ENCODE measurements at places on chromosomes 1 and 21.

GRCh38 chr1:54766726-54767125 is 2.4 kb upstream of the PARS2 start:
- no peak for DNase-seq

DNA sequence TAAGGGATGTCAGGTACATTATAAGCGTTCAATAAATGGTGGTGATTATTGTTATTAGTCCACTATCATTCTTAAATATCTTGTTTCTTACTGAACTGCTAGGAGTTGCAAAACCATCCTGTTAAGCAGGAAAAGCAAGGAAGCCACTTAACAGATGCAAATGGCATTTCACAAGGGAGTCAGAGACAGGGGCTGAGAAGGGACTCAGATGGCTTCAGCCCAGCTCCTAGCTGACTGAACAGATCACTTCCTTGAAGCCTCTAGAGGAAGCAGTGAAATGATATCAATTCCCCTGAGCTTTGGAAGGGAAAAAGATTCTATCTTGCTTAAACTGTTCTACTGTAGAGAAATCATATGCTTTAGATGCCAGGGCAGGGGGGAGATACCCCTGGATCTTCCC is 151.5 kb downstream of the ST6GALNAC5 start:
- no peak for DNase-seq

GRCh38 chr1:58155418-58156123 is 391.0 kb downstream of the OMA1 start:
- no peak for DNase-seq

GRCh38 chr1:93708734-93709481 is 27.3 kb upstream of the BCAR3 start:
- no peak for DNase-seq

DNA sequence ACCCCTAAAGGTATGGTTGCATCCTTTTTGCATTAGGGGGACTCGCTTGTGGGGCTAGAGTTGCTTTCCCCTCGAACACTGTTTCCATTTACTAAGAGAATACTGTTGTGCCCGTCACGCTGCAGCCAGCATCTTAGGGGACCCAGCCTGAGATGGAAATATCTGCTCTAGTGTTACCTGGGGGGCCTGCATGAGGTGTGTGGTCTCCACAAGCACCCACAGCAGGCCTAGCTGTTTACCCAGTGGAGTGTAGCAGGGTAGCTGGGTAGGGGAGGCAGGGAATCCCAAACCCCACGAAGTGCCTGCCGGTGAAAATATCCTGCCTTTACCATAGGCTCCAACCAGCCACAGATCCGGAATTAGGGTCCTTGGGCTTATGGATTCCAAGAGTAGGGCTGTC is 303.6 kb downstream of the PTPRU start:
- no peak for DNase-seq

DNA sequence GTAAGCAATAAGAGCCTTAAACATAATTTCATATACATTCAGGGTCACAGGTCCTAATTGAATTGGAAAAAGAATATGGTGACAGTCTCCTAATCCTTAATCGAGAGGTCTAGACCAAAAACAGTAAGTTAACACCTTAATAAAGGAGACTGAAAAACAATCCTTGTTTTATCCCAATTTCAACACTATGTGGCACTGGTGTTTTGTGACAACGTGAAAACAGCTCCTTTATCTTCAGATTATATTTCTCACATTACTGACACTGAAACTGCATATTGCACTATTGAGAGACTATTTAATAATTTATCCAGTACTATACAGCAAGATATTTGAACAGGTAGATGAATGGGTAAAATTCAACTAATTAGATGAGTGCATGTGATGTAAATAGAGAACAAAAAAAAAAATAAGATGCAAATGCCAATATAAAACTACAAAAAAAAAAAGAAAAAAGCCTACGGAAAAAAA is 34.1 kb downstream of the TP53BP2 start:
- no peak for DNase-seq

GRCh38 chr1:117566556-117566955 is 39.3 kb upstream of the TENT5C start:
- DNase-seq: no peak

GRCh38 chr1:237921306-237921705 is 30.6 kb upstream of the ZP4 start:
- DNase-seq: no peak

GRCh38 chr1:164608651-164609057 is 49.7 kb downstream of the PBX1 start:
- DNase-seq: no peak

DNA sequence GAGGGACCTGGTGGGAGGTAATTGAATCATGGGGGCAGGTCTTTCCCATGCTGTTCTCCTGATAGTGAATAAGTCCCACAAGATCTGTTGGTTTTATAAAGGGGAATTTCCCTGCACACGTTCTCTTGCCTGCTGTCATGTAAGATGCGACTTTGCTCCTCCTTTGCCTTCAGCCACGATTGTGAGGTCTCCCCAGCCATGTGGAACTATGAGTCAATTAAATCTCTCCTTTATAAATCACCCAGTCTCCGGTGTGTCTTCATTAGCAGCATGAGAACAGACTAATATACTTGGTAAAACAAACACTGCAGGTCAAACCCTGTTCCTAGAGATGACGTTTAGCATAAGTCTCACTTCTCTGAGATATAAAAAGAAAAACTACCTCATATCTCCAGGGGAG is 148.3 kb downstream of the MATN1 start:
- no peak for DNase-seq

- no peak for DNase-seq
These were observed 20.0 kb upstream of the PDZK1IP1 start for GRCh38 chr1:47209725-47210325.

DNA sequence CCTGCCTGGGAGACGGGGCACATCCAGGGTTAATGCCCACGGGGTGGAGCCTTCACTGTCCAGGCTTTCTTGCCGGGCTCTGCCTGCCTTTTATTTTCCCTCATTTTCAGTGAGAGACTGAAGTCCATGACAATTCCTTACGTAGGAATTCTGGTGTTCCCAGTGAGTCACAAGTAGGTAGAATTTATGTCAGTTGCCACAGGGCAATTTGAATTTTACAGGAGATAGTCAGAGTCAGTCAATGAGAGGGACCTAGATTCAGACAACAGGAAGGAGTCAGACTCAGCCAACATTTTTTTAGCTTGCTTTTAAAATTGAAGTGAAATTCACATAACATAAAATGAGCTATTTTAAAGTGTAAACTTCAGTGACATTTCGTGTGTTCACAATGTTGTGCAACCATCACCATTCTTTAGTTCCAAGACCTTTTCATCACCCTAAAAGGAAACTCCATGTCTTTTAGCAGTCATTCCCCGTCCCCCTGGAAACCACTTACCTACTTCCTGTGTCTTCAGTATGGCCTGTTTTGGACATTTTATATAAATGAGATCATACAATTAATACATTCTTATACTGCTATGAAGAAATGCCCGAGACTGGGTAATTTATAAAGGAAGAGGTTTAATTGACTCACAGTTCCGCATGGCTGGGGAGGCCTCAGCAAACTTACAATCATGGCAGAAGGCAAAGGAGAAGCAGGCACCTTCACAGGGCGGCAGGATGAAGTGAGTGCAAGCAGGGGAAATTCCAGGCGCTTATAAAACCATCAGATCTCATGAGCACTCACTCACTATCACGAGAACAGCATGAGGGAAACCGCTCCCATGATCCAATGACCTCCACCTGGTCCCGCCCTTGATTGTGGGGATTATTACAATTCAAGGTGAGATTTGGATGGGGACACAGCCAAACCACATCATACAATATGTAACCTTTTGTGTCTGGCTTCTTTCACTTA is 14.6 kb downstream of the AJAP1 start:
- no peak for DNase-seq

DNA sequence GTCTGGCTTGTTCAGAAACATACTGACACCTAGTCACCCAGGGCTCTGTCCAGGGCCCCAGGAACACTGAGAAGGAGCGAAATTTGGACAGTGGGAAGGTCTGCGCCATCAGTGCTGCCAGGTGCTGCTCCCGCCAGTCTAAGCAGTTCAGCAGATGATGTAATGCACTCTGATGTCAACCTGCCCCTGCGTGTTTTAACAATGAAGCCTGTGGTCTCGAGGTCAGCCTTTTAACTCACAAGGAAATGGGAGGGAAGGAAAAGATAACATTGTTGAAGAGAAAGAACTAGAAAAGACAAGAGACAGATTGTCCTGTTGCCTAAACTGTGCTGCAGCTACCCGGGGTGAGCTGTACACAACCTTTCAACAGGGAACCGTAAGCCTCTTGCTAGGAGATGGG is 126.6 kb upstream of the IFFO2 start:
- DNase-seq: no peak

- DNase-seq: no peak
These were observed 2.6 kb downstream of the RERE start for GRCh38 chr1:8814865-8815264.

- no peak for DNase-seq
These were observed 17.9 kb upstream of the OR2B11 start for GRCh38 chr1:247475793-247476192.

GRCh38 chr1:9793291-9793690 is 30.5 kb downstream of the CLSTN1 start:
- no peak for DNase-seq

GRCh38 chr1:239555350-239555749 is 169.0 kb downstream of the CHRM3 start:
- no peak for DNase-seq

- no peak for DNase-seq
These were observed 42.1 kb downstream of the ARHGEF10L start for GRCh38 chr1:17581389-17582123.

GRCh38 chr1:160904783-160905616 is 20.0 kb upstream of the ITLN1 start:
- no peak for DNase-seq

DNA sequence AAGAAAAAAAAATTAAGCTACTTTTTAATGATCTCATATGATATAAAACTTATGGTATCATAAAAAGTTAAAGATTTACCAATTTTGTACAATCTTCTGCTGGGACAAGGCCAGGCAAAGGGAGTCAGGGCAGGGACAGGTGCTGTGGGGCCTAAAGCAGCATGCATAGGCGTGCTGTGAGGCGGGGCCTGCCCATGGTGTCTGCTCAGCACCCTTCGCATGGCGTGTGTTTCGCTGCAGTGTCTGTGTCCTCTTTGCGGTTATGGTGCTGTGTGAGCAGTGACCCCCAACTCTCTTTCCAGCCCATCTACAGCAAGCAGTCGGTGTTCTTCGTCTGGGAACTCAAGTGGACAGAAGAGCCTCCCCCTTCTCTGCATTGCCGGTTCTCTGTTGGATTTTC is 13.4 kb upstream of the PWP2 start:
- DNase-seq: no peak

GRCh38 chr1:3564921-3565831 is 46.1 kb downstream of the MEGF6 start:
- DNase-seq: no peak

Measured in stimulated activated CD8-positive, alpha-beta memory T cell treated with anti-CD3 and anti-CD28 coated beads, Interleukin-15, amount 100 ng/mL, for 24 hours (primary cell).